ENCODE measurements at places on chromosomes 7 and 10.

DNA sequence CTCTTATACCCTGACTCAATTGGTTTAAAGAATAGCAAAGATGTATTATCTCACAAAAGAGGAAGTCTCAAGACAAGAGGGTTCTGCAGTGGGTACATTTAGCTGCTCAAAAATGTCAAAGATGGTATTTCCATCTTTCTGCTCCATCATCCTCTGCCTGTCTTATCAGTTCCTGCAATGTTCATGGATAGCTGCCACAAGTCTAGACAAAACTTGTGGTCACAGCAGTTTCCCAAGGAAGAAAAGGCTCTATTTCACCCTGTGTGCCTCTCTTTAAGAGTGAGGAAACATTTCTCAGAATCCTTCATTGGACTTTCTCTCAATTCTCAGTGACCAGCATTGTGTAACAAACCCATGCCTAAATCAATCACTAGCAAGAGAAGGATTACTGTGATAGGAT lies 634.2 kb upstream of the AUTS2 start:
- DNase-seq, result peak; percentile 83
- no peak overlapping the region for H3K27ac ChIP-seq
- no peak overlapping the region for H3K4me3 ChIP-seq
- no peaks in the 10 kb centered on the region for H3K27me3 ChIP-seq

DNA sequence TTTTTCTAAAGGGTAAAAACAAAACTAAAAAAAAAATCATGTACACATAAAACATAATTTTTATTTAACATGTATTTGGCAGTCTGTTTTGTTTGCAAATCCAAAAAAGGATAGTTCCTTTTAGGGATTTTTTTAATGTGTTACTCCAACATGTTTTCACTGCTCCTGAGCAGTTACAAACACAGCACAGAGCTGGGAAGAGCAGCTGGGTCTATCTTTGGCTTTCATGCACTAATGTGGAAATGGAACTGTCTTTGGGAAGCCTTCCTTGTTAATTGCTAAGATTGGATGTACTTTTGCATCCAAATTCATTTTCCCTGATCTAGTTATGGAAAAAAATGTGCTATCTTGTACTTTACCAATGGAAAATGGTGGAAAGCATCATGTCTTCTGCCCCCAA lies 1035.1 kb downstream of the CNTNAP2 start:
- no peaks in the 10 kb centered on the region for H3K36me3 ChIP-seq
- no peaks in the 10 kb centered on the region for H3K27me3 ChIP-seq
- H3K4me3 ChIP-seq, result no peak overlapping the region
- H3K27ac ChIP-seq, result no peak overlapping the region
- no peak for DNase-seq
- no peaks in the 10 kb centered on the region for H3K4me1 ChIP-seq

DNA sequence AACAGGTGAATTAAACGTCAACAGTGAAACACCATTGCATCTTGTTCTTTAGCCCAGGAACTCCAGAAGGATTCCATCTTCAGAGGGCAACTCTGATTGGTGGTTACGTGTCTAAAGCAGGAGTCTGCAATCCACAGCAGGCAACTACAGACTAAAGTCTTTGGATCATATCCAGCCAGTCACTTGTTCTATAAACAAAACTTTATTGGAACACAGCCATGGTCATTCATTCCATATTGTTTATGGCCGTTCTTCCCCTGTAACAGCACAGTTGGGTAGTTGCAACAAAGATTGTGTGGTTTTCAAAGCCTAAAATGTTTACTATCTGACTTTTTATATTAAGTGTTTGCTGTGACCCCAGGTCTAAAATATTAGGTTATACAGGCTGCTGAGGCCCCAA lies 94.7 kb upstream of the IMMP2L start:
- peak; percentile 21 for DNase-seq
- no peaks in the 10 kb centered on the region for H3K36me3 ChIP-seq
- no peak overlapping the region for H3K4me3 ChIP-seq
- no peak overlapping the region for H3K27ac ChIP-seq
- H3K27me3 ChIP-seq, result no peaks in the 10 kb centered on the region
- no peaks in the 10 kb centered on the region for H3K4me1 ChIP-seq

- H3K27ac ChIP-seq, result no peak overlapping the region
- peak; percentile 98 for DNase-seq
- no peaks in the 10 kb centered on the region for H3K27me3 ChIP-seq
- no peak overlapping the region for H3K4me3 ChIP-seq
- peaks cover 2% of the 10 kb centered on the region for H3K4me1 ChIP-seq
Measured at GRCh38 chr10:76309741-76310587, 878.5 kb downstream of the LRMDA start.

GRCh38 chr10:132058793-132059759 lies 6.7 kb upstream of the JAKMIP3 start:
- no peaks in the 10 kb centered on the region for H3K4me1 ChIP-seq
- H3K4me3 ChIP-seq, result no peak overlapping the region
- H3K36me3 ChIP-seq, result no peaks in the 10 kb centered on the region
- DNase-seq, result no peak
- no peaks in the 10 kb centered on the region for H3K27me3 ChIP-seq
- no peak overlapping the region for H3K27ac ChIP-seq

- H3K4me3 ChIP-seq, result no peak overlapping the region
- no peaks in the 10 kb centered on the region for H3K4me1 ChIP-seq
- H3K27me3 ChIP-seq, result no peaks in the 10 kb centered on the region
- no peak overlapping the region for H3K27ac ChIP-seq
- DNase-seq, result no peak
- H3K36me3 ChIP-seq, result no peaks in the 10 kb centered on the region
Measured at GRCh38 chr10:35780970-35781642, 139.0 kb upstream of the FZD8 start.

- no peak for DNase-seq
- H3K4me1 ChIP-seq, result no peaks in the 10 kb centered on the region
- H3K27me3 ChIP-seq, result no peaks in the 10 kb centered on the region
- no peak overlapping the region for H3K4me3 ChIP-seq
Measured at GRCh38 chr10:94149702-94150101, 156.0 kb downstream of the PLCE1 start.

- peaks cover 20% of the 10 kb centered on the region for H3K27me3 ChIP-seq
- DNase-seq, result no peak
Measured at GRCh38 chr10:30577048-30577447, 52.5 kb downstream of the LYZL2 start.

DNA sequence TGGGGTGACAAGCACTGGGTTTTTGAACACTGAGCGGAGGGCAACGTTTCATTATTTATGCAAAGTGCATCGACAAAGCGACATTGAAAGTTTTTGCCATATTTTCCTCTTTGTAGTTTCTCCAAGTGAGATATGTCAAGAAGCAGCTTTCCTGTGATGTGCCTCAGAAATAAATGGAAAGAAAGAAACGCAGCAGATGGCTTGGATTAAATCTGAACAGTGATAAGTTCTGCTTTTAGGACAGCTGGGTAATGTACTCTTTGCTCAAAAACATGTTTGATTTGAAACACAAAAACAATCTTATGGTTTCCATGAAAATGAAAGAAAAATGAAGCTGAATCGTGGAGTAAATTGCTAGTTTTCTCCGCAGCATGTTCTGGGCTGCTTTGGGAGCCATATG lies 166.3 kb downstream of the PTPRN2 start:
- no peaks in the 10 kb centered on the region for H3K27me3 ChIP-seq
- H3K27ac ChIP-seq, result no peak overlapping the region
- no peak overlapping the region for H3K4me3 ChIP-seq
- no peaks in the 10 kb centered on the region for H3K4me1 ChIP-seq
- no peaks in the 10 kb centered on the region for H3K36me3 ChIP-seq
- no peak for DNase-seq
